ENCODE measurements at places on chromosomes 16 and 17. TPM values are rescaled to one million over a fixed set of nuclear protein-coding genes. Genes with fewer than 3 reads are reported as not detected.

ABCA10 gene
- total RNA-seq, result 0.13 TPM

CAPN15 gene
- 134 TPM for total RNA-seq

SMPD3 gene
- total RNA-seq, result 0.71 TPM

RCVRN gene
- total RNA-seq, result not detected

KCTD19 gene
- not detected for total RNA-seq

KREMEN2 gene
- total RNA-seq, result 0.11 TPM

RPL23 gene
- total RNA-seq, result 2,556 TPM

FNDC8 gene
- total RNA-seq, result not detected

OTOP3 gene
- total RNA-seq, result not detected

KCNJ18 gene
- not detected for total RNA-seq

VTN gene
- 0.94 TPM for total RNA-seq

KRT28 gene
- not detected for total RNA-seq

Measured in activated T-cell treated with anti-CD3 and anti-CD28 coated beads, Interleukin-2, amount 50 U/mL, for 4 hours (primary cell).